Aortic smooth muscle cell (primary cell): ENCODE measurements at places on chromosomes 1 and 21. TPM values are rescaled to one million over a fixed set of nuclear protein-coding genes. Genes with fewer than 3 reads are reported as not detected.

Gene VSIG8
- total RNA-seq = under 0.01 and 0.06 TPM in 2 replicates

Gene TINAGL1
- 212 and 291 TPM in 2 replicates for total RNA-seq

Gene OLFML3
- 19.6 and 50.0 TPM in 2 replicates for total RNA-seq

Gene TRNP1
- 2.1 and 3.3 TPM in 2 replicates for total RNA-seq

Gene KIF17
- total RNA-seq = 0.13 and 0.19 TPM in 2 replicates

Gene GRIK3
- not detected in 2 replicates for total RNA-seq

Gene LCE1A
- total RNA-seq = not detected in 2 replicates

Gene TNFRSF8
- not detected in 2 replicates for total RNA-seq

Gene WDR3
- total RNA-seq = 12.7 and 17.0 TPM in 2 replicates

Gene NBPF20
- total RNA-seq = 2.1 and 2.9 TPM in 2 replicates

Gene FMOD
- total RNA-seq = 4.4 and 6.3 TPM in 2 replicates

Gene CFHR3
- total RNA-seq = 0.06 TPM in 1 of 2 replicates, not detected in the other

Gene AGT
- total RNA-seq = 1.3 and 1.5 TPM in 2 replicates

Gene LYPD8
- total RNA-seq = not detected in 2 replicates

Gene TFF3
- 0.68 TPM in 1 of 2 replicates, not detected in the other for total RNA-seq

Gene SPRR2F
- total RNA-seq = not detected in 2 replicates

Gene BSND
- not detected in 2 replicates for total RNA-seq

Gene B4GALT2
- 70.5 and 72.9 TPM in 2 replicates for total RNA-seq

Gene LYPLAL1
- total RNA-seq = 25.6 and 27.5 TPM in 2 replicates
